ENCODE measurements at places on chromosomes 16 and 17. TPM values are rescaled to one million over a fixed set of nuclear protein-coding genes. Genes with fewer than 3 reads are reported as not detected.

MEOX1 gene
- total RNA-seq: not detected

OR1G1 gene
- total RNA-seq: not detected

DNAI2 gene
- total RNA-seq: not detected

SDR42E2 gene
- total RNA-seq: not detected

KREMEN2 gene
- total RNA-seq: not detected

GLP2R gene
- total RNA-seq: not detected

C17orf67 gene
- total RNA-seq: 0.36 TPM

PRSS36 gene
- total RNA-seq: not detected

PHF23 gene
- 55.4 TPM for total RNA-seq

PITPNM3 gene
- 1.8 TPM for total RNA-seq

KRT24 gene
- total RNA-seq: not detected

ATP5PD gene
- 240 TPM for total RNA-seq

PSMD3 gene
- total RNA-seq: 94.8 TPM

SEPTIN12 gene
- not detected for total RNA-seq

C17orf50 gene
- not detected for total RNA-seq

ETV4 gene
- 0.72 TPM for total RNA-seq

HS3ST2 gene
- under 0.01 TPM for total RNA-seq

ASPHD1 gene
- 1.8 TPM for total RNA-seq

SSTR5 gene
- not detected for total RNA-seq

CLEC18C gene
- total RNA-seq: 0.36 TPM

METTL16 gene
- total RNA-seq: 12.4 TPM

RNPS1 gene
- total RNA-seq: 81.1 TPM

CMTM4 gene
- total RNA-seq: 52.5 TPM

PPL gene
- total RNA-seq: 24.2 TPM

CDC42EP4 gene
- total RNA-seq: 16.3 TPM

CSNK1D gene
- total RNA-seq: 50.3 TPM

ANKRD13B gene
- total RNA-seq: 18.5 TPM

NECAB2 gene
- 0.29 TPM for total RNA-seq

TMEM204 gene
- total RNA-seq: 8.3 TPM

RASL10B gene
- total RNA-seq: 2.7 TPM

RHBDL1 gene
- 0.88 TPM for total RNA-seq

EPN2 gene
- 13.6 TPM for total RNA-seq

COX4I1 gene
- total RNA-seq: 297 TPM

ITGAL gene
- total RNA-seq: not detected

FOXN1 gene
- total RNA-seq: not detected

APOBR gene
- total RNA-seq: under 0.01 TPM

MT2A gene
- 33.7 TPM for total RNA-seq

PPM1E gene
- total RNA-seq: under 0.01 TPM

CCL2 gene
- 56.3 TPM for total RNA-seq

MPV17L gene
- total RNA-seq: 0.36 TPM

WFDC1 gene
- total RNA-seq: not detected

ARL5C gene
- not detected for total RNA-seq

GPRC5B gene
- 1.2 TPM for total RNA-seq

TBC1D26 gene
- under 0.01 TPM for total RNA-seq

HS3ST3A1 gene
- 7.1 TPM for total RNA-seq

TLCD2 gene
- total RNA-seq: 4.7 TPM

Data from osteoblast (primary cell).